Naive B cell (primary cell): ENCODE measurements at places on chromosomes 13 and 19.

- no peak for DNase-seq
These were observed 11.8 kb upstream of the RB1 start for GRCh38 chr13:48291730-48292129.

- no peak for DNase-seq
These were observed 12.6 kb downstream of the TEAD2 start for GRCh38 chr19:49349567-49349966.

DNA sequence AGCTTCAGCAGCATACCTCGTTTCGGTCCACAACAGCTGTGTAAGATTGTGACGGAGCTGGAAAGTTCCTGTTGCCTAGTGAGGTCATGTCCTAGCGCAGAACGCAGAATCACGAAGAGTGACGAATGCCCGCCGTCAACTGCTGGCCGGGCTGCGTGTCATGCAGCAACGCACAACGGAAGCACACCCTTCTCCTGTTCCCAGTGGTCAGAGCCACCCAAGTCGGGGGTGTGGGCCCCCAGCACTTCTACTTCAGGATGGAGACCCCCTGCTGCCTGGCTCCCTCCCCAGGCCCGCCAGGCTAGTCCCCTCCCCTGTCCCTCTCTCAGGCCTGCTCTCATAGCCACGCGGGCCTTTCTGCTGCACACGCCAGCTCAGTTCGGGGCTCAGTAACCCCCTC lies 25.9 kb downstream of the C2CD4C start:
- DNase-seq, result no peak

DNA sequence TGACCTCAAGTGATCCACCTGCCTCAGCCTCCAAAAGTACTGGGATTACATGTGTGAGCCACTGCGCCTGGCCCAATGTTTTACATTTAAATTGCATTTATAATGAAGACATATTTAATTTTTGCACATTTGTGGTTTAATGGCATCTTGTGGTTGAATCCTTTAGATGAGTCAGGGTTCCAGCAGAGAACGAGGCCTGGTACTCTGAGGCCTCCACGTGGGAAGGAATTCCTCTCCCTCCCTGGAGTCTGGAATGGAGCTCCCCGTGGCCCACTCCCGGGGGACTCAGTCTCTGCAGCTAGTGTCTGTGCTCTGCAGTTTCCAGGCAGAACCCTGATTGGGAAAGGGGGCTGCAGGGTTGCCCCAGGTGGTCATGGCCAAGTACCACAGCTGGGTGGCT lies 24.2 kb downstream of the ZFR2 start:
- no peak for DNase-seq

DNA sequence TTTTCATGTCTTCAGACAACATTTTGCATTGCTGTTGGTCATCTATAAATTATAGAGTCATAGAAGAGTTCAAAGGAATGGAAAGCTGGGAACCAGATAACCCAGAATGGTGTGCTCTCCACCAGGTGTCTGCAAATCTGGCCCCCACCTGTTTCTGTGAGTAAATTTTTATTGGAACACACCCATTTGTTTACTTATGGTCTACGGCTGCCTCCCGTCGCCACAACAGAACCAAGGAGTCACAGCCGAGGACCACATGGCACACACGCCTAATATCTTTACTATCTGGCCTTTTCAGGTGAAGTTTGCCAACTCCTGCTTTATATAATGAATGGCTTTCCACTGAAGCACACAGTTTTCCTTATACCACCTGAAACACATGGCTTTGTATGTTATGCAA lies 58.2 kb downstream of the EFNB2 start:
- no peak for DNase-seq
